ENCODE measurements at places on chromosomes 13 and 19.

- no peak for DNase-seq
Observed at GRCh38 chr13:106499896-106500295, 35.6 kb downstream of the EFNB2 start.

DNA sequence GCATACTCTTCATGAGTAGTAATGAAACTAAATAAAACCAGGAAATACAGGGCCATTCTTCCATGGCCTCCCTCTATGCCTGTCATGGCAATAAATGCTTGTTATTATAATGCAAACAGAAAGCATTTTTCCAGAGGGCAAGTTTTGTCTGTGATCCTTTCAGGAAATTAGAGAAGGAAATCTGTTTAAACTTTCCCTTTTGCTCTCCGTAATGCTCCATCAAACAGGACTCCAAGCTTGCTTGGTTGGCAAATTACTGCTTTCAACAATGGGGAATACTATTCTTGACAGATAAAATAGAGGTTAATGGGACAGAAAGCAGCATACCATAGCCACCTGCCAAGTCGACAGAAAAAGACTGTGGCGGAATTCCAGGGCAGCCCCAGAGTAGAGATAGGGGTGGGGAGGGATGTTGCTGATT is 252.5 kb downstream of the LHFPL6 start:
- DNase-seq: no peak

DNA sequence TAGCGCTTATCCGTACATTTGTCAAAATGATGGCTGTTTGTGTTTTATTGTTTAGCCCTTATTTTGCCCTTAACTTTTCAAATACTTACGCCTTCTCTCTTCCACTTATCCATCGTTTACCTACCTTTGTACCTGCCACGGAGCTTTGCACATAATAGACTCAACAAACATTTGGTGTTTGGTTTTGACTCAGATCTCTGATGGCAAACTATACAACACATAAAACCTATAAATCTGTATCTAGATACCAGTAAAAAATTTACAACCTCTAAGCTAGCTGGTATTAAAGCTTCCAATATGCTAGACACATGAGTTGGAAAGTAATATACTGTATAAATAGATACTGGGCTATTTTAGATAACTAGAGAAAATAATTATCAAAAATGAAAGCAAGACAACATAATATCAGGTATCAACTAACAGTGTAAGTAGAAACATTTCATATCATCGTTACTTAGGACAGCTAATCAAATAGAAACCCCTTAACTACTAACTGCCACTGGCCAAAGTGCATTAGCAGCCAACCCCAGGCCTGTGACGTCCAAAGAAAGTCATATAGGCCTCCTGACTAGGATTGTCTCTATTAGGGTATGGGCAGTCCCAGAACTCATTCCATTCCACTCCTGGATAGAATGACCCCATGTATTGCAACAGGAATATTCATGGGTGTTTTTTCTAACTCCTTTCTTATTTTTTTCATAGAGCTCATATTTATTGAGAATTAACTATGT is 53.8 kb downstream of the KCTD12 start:
- DNase-seq: no peak

- DNase-seq: no peak
Observed at GRCh38 chr19:34579281-34580054, 97.5 kb downstream of the SCGB2B2 start.

DNA sequence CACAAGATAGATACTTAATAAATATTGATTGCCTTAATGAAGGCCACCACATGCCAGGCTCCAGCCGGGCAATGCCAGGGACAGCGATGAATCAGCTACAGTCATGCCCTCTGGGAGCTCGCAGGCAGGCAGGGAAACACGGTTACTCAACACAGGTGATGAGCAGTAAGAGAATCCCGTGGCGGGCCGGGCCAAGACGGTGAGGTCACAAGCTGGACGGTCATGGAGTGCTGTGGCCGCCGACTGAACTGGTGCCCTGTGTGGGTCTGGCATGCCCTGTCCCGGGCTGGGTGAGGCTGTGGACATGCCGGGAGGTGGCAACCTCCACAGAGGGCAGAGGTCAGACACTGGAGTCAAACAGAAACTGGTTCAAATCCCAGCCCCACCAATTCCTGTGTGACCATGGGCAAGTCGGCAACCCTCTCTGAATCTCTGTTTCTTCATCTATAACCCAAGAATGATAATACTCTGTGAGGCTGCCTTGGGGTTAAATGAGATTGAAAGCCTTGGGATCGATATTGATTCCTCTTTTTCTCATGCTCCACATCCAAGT is 13.2 kb upstream of the PAK4 start:
- DNase-seq: no peak

DNA sequence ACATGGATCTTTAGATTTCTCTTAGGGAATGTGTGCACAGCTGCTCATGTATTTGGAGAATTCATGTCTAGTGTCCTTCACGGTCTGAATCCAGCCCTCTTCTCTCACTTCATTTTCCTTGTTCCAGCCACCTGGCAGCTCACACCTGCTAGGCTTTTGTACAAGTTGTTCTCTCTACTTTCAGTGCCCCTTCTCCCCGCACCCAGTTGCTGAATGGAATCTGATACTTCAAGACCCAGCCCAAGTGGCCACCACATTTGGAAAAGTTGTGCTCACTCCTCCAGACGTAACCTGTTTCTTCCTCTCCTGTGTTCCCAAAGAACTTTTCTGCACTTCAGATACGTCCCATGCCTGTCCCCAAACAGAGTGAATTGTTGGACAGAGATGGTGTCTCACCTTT is 235.6 kb downstream of the SHISA2 start:
- no peak for DNase-seq

GRCh38 chr19:7654401-7654800 is 14.4 kb upstream of the RETN start:
- DNase-seq: no peak

DNA sequence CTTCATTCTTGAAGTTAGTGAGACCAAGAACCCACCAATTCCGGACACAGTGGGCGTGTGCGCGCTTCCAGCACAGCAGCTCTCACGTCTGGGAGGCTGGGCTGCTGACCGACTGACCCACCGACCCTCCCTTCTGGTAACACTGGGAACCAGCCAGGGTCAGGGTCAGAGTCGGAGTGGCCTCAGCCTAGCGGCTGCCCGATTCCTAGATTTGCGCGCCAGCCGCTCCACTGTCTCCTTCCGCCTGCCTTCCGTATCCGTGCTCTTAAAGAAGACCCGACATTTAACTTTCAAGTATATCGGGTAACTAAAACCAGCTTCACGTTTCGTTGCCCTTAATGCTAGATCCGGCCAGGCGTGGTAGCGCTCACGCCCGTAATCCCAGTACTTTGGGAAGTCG is 41.1 kb downstream of the SERP2 start:
- no peak for DNase-seq

DNA sequence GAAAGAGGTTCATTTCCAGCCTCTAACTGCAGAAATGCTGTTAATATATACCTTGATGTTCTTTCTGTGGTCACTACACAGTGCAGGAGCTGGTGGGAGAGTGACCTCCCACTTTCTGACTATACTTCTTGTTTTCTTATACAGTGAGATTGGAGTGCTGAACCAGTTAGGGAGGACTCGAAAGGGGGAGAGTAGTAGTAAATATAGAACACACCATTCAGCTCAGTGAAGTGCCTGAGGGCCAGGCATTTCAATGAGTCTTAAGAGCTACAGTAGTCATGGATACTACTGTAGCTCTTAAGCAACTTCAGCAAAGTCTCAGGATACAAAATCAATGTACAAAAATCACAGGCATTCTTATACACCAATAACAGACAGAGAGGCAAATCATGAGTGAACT is 372.9 kb downstream of the MTUS2 start:
- DNase-seq: no peak

Data from NCI-H1105 (cell line).